Naive thymus-derived CD4-positive, alpha-beta T cell (primary cell): ENCODE measurements at places on chromosomes 6 and 20. TPM values are rescaled to one million over a fixed set of nuclear protein-coding genes. Genes with fewer than 3 reads are reported as not detected.

GRCh38 chr20:38579921-38580320 lies 1.1 kb upstream of the ADIG start:
- no peak overlapping the region for H3K4me3 ChIP-seq
- no peak overlapping the region for H3K27ac ChIP-seq
- no peaks in the 10 kb centered on the region for H3K27me3 ChIP-seq
- DNase-seq, result no peak

DNA sequence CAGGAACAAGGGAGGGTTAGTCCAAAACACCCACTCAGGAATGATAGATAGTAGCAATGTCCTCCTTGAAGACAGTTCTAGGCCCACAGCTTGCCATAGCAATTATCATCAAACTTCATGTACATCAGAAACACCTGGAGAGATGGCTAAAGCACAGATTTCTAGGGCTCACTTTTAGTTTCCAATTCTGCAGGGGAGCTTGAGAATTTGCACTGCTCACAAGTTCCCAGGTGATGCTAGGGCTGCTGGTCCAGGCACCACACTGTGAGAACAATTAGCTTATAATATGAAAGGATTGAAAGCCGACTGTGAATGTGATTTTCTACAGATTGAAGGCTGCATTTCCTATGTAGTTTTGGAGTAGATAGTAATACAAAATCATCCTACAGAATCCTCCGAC lies 3.5 kb downstream of the DEFB126 start:
- H3K4me3 ChIP-seq, result no peak overlapping the region
- no peak overlapping the region for H3K27ac ChIP-seq
- no peaks in the 10 kb centered on the region for H3K4me1 ChIP-seq
- H3K36me3 ChIP-seq, result no peaks in the 10 kb centered on the region

DNA sequence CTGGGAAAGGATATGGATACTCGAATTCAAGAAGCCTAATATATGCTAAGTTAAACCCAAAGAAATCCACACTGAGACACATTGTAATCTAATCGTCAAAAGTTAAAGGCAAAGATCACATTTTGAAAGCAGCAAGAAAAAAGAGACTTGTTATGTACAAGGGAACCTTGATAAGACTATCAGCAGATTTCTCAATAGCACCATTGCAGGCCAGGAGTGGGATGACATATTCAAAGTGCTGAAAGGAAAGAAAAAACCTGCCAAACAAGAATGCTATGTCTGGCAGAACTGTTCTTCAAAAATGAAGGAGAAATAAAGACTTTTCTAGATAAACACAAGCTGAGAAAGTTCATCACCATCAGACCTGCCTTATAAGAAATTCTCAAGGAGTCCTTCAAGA lies 75.2 kb downstream of the COL21A1 start:
- H3K4me1 ChIP-seq, result no peaks in the 10 kb centered on the region
- DNase-seq, result no peak
- no peak overlapping the region for H3K27ac ChIP-seq
- no peaks in the 10 kb centered on the region for H3K27me3 ChIP-seq
- H3K36me3 ChIP-seq, result no peaks in the 10 kb centered on the region

DNA sequence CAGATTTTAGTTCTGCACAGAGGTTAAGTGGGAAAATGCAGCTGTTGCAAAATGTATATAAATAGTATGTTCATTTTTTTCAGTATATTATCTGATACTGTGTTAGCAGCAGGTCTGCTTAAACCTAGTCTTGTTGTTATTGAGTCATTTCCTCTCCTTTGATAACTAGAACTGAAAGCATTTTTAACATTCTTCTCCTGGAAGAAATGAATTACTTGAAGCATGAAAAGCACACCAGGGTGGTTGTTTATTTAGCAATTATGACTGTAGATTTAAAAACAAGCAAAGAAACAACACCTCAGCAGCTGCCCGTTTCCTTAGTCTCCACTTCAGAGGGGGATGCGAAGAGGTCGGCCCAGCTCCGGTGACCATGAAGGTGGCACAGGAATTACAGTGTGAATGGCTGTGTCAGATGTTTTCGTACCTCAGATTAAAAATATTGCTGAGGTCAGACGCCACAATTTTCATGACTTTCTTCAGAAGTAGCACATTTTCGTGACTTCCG lies 53.5 kb downstream of the GOPC start:
- peak overlapping the region; percentile 75 for H3K4me3 ChIP-seq
- peaks cover 37% of the 10 kb centered on the region for H3K4me1 ChIP-seq
- no peaks in the 10 kb centered on the region for H3K36me3 ChIP-seq
- DNase-seq, result peak; percentile 42
- H3K27me3 ChIP-seq, result no peaks in the 10 kb centered on the region
- peak overlapping the region; percentile 45 for H3K27ac ChIP-seq

DNA sequence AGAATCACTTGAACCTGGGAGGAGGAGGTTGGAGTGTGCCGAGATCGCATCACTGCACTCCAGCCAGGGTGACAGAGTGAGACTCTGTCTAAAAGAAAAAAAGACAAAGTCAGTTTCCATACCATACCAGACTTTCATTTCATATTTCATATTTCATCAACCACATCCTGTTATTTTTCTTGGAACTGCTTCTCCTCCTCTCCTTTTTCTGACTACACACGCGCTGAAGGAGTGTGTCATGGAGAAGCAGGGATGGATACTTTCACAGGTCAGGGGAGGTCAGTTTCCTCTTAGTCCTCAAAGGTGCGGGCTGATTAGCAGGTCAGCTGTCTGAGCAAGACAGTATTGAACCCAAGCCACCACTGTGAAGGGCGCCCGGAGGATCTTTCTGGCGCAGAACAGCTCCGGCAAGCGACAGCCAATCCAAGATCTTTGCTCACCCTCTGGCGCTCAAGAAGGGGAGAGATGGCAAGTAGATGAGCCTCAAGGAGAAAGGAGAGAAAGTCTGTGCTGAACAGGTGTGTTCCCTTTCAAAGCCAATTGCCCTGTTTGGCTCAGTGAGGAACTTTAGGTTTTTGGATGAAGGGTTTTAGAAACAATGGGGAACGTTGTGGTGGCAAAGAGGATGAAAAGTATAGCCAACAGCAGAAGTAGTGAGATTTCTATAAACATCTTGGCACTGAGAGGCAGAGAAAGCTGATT lies 18.9 kb upstream of the SYNJ2 start:
- peak overlapping the region; percentile 25 for H3K27ac ChIP-seq
- H3K36me3 ChIP-seq, result no peaks in the 10 kb centered on the region
- H3K4me3 ChIP-seq, result peak overlapping the region; percentile 14
- H3K27me3 ChIP-seq, result no peaks in the 10 kb centered on the region
- peak; percentile 44 for DNase-seq

GRCh38 chr6:144912474-144912873 lies 627.3 kb downstream of the UTRN start:
- H3K36me3 ChIP-seq, result no peaks in the 10 kb centered on the region
- no peaks in the 10 kb centered on the region for H3K27me3 ChIP-seq
- H3K4me3 ChIP-seq, result no peak overlapping the region
- no peaks in the 10 kb centered on the region for H3K4me1 ChIP-seq
- DNase-seq, result no peak
- H3K27ac ChIP-seq, result no peak overlapping the region

GRCh38 chr20:3658716-3659491 lies 4.3 kb downstream of the GFRA4 start:
- H3K4me3 ChIP-seq, result no peak overlapping the region
- no peak overlapping the region for H3K27ac ChIP-seq
- no peaks in the 10 kb centered on the region for H3K27me3 ChIP-seq
- H3K4me1 ChIP-seq, result no peaks in the 10 kb centered on the region
- H3K36me3 ChIP-seq, result no peaks in the 10 kb centered on the region

DNA sequence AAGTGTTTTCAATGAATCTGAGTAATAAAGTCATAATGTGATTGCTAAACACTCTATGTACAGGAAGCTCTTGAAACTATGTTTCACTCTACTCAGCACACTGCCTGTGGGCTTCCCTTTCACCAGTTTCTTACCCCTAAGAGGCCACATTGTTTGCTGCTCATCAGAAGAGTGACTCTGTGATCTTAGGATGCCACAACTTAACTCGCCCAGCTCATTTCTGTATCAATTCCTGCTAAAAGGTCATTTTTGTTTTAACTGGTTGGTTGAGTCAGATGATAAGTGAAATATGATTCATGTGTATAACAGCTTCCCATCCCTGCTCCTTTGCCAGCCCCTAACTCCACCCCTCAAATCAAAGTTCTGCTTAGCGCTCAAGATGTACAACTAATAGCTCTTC lies 9.8 kb upstream of the NDUFAF4 start:
- H3K4me3 ChIP-seq, result no peak overlapping the region
- DNase-seq, result no peak
- H3K4me1 ChIP-seq, result no peaks in the 10 kb centered on the region
- H3K27me3 ChIP-seq, result no peaks in the 10 kb centered on the region
- H3K27ac ChIP-seq, result no peak overlapping the region

- H3K4me3 ChIP-seq, result no peak overlapping the region
- H3K4me1 ChIP-seq, result no peaks in the 10 kb centered on the region
- no peaks in the 10 kb centered on the region for H3K36me3 ChIP-seq
- H3K27ac ChIP-seq, result no peak overlapping the region
- no peak for DNase-seq
Measured at GRCh38 chr6:169185692-169186485, 67.8 kb downstream of the THBS2 start.

DNA sequence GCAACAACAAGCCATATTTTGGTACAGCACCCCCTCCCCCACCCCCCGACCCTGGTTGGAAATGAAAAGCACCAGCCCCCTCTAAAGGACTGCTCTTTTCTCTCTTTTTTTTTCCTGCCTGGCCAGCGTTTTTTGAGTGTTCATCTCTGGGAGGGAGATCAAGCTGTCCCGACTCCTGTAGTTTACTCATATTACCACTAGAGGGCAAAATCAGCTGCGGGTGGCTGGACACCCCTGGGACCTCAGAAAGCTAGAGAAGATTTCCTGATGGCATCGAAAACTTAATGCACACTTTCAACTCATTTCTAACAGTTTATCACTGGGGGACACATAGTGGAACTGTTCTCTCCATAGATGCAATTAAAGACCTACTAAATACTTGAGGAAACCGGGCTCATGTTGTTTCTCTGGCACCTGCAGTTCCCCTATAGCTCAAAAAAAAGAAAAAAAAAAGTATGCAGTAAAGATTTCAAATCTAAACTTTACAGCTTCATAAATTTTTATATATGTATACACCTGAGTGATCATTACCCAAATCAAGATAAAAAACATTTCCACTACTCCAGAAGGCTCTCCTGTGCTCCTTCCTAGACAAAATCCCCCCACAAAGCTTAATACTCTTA lies 24.4 kb downstream of the CNBD2 start:
- no peak for DNase-seq
- H3K27me3 ChIP-seq, result no peaks in the 10 kb centered on the region
- H3K27ac ChIP-seq, result no peak overlapping the region
- H3K4me1 ChIP-seq, result no peaks in the 10 kb centered on the region
- H3K4me3 ChIP-seq, result no peak overlapping the region

GRCh38 chr20:478949-479429 lies 16.7 kb upstream of the TBC1D20 start:
- no peaks in the 10 kb centered on the region for H3K36me3 ChIP-seq
- no peaks in the 10 kb centered on the region for H3K27me3 ChIP-seq
- peak; percentile 61 for DNase-seq
- no peak overlapping the region for H3K4me3 ChIP-seq
- peaks cover 6% of the 10 kb centered on the region for H3K4me1 ChIP-seq
- H3K27ac ChIP-seq, result no peak overlapping the region

DNA sequence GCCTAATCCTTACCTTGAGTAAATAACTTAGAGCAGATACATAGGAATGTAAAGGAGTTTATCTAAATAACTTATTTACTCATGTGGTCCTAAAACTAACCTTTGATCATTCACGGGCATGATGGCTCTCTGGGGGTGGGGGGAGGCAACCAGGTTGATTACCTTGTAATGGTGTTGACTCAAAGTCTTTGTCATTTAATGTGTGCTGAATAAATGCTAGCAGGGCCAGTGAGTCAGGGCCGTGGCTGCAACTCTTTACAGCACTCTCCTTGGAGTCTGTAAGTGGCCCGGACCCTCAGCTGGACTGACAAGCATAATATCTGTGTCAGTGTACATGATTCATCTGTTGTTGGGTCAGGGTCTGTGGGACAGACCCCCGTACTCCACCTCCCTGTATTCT lies 203.0 kb downstream of the EPM2A start:
- no peak overlapping the region for H3K27ac ChIP-seq
- no peak for DNase-seq
- H3K4me3 ChIP-seq, result no peak overlapping the region
- H3K4me1 ChIP-seq, result no peaks in the 10 kb centered on the region
- no peaks in the 10 kb centered on the region for H3K36me3 ChIP-seq
- H3K27me3 ChIP-seq, result no peaks in the 10 kb centered on the region

DNA sequence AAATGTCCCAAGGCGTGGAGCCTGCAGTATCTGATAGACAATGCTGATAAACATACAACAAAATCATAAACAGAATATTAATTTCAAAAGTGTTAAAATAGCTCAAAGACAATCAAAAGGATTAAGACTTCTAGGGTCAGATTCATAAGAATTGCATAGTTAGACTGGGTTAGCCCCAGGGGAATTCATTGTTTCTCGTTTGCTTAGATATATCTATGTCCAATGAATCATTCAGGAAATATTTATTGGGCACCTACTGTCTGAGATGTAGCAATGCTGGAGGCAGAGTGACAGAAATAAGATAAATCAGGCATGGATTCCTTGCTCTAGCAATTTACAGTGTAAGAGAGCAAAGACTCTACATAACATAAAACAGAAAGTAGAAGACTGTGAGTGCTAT lies 124.4 kb upstream of the PRL start:
- H3K27me3 ChIP-seq, result no peaks in the 10 kb centered on the region
- no peak overlapping the region for H3K4me3 ChIP-seq
- H3K36me3 ChIP-seq, result no peaks in the 10 kb centered on the region
- no peak overlapping the region for H3K27ac ChIP-seq
- H3K4me1 ChIP-seq, result no peaks in the 10 kb centered on the region

DNA sequence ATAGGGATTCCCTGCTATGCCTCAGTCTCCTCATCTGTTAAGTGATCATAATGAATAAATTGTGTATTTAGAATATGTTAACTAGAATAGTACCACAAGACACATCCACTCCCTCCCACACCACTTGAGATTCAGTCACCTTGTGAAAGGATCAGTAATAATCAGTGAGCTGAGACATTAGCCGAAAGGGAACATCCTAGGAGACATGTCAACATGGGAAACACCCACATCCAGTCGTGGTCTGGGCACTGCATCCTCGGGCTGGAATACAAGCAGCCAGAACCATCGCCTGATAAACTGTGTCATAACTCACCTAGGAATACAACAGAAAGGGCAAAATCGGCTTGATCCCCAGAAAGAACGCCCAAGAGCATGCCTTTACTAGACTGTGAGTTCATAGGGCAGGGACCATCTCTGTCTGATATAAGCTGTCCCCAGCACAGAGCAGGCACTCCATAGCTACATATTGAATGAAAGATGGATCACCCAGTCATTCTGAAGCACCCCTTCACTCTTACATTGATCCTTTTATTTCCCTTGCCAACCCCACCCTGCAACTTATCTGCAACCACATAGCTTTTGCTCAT lies 23.9 kb downstream of the RIPOR2 start:
- peak overlapping the region; percentile 41 for H3K4me3 ChIP-seq
- peaks cover 93% of the 10 kb centered on the region for H3K4me1 ChIP-seq
- no peaks in the 10 kb centered on the region for H3K27me3 ChIP-seq
- DNase-seq, result no peak
- H3K27ac ChIP-seq, result peak overlapping the region; percentile 75

Gene FBXO9
- polyA plus RNA-seq, result 60.6 TPM

Gene CGA
- not detected for polyA plus RNA-seq

Gene ALDH8A1
- polyA plus RNA-seq, result not detected

Gene OR10C1
- polyA plus RNA-seq, result not detected

Gene PERP
- polyA plus RNA-seq, result 0.11 TPM

Gene ABHD16B
- polyA plus RNA-seq, result 0.65 TPM

Gene MAP3K5
- polyA plus RNA-seq, result 2.6 TPM

Gene SYNDIG1
- not detected for polyA plus RNA-seq

Gene HEY2
- 0.44 TPM for polyA plus RNA-seq
